T-helper 9 cell (primary cell): ENCODE measurements at places on chromosomes 1 and 21.

DNA sequence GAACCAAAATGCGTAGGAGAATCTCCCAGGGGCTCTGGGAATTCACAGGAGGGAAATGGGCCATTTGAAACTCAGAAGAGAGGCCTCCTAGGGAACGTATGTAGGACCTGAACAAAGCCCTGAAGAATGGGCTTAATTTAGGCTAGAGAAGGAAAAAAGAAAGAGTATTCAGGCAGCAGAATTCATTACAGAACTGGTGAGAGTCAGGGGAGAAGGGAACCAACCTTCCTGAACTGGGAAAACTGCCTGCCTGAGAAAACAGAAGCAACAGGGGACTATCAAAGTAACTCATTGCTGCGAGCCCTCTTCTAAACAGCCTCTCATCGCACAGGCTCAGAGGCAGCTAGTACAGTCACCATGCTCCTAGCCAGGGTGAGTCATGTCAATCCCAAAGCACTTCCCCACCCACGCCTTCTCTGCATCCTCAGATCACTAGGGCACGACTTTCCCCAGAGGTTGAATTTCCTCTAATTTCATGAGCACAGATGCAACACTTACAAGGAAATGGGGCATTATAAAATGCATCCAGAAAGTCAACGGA, 98.1 kb downstream of the ADSS2 start:
- no peak for DNase-seq

DNA sequence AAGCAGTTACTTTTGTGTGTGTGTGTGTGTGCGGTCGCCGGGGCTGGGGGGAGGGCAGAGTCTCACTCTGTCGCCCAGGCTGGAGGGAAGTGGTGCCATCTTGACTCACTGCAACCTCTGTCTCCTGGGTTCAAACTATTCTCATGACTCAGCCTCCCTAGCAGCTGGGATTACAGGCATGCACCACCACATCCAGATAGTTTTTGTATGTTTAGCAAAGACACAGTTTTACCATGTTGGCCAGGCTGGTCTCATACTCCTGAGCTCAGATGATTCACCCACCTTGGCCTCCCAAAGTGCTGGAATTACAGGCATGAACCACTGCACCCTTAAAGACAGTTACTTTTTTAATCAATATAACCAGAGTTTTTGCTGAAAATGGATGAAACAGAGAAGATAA, 207.0 kb downstream of the PTPRC start:
- DNase-seq, result no peak

GRCh38 chr1:243406424-243406823, 150.6 kb downstream of the SDCCAG8 start:
- DNase-seq, result no peak

DNA sequence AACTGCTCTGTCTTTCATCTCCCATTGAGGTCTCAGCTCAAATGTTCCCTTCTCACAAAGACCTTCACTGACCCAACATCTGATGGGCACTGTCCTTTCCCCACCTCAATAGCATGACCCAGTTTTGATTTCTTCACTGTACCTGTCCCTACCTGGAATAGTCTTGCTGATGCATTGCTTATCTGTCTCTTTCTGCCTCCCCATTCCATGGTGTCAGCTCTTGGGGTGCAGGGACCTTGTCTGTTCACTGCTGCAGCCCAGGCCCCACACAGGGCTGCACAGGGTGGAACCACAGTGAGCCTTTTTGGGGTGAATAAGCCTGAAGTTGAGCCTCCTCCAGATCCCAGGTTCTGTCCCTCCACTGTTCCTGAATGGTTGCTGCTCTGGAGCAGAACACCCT, 414.9 kb downstream of the PTPRU start:
- no peak for DNase-seq

- DNase-seq, result no peak
Measured at GRCh38 chr1:208019257-208019656, 108.3 kb upstream of the CD34 start.

GRCh38 chr1:222234351-222234750, 313.6 kb downstream of the HHIPL2 start:
- DNase-seq, result no peak

- DNase-seq, result no peak
Measured at GRCh38 chr1:217388522-217389065, 242.3 kb downstream of the GPATCH2 start.

DNA sequence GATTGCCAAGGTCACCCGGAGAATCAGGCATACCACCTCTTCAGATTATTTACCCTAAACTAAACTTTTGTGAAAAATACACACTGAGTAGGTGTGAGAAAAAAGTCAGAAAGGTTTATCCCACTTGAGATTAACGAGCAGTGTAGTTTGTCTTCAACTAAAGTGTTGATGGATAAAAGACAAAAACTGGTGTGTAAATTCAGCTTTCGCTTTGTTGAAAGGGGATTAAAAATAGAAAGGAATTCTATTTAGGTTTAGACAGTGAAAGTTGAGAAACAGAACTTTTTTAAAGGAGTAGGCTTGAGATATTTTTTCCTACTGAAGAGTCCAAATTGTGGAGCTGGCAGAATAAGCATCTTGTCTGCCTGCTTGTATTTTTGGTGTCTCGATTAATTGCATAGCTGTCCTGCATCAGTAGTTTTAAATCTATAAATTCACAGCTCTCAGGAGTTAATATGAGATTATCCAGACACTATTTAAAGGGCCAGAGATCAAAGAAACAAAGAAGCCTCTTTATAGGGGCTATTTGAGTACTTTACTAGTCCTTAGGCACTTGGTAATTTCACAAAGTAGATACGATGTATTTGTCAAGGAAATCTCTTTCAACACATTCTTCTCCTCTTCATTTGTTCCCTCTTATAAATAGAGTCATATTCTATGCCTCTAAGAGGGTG, 46.7 kb upstream of the RABGAP1L start:
- DNase-seq, result no peak

DNA sequence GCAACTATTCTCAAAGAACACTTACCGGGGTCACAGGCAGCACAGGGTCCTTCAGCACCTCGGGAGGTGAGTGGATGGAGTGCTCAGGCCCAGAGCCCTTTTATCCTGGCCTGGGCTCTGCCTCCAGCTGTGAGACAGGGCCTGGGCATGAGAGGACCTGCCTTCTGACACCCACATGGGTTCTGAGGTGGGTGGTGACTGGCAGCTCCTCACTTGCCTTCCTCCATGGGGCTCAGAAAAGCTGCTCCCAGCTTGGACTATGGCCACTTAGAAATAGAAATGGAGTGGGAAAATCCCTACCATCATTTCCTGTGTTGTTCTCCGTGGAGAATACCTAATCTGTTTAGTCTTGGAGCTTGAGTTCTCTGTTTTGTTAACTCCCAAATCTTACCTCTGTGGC, at the start of gene LCE1C:
TSS of gene LCE1C (minus strand) at position 76 of the 400 bp plus-strand sequence. CDS start 1,173 bp downstream, outside the sequence.
- DNase-seq, result no peak
